Mesothelial cell of epicardium (in vitro differentiated cells): ENCODE measurements at places on chromosomes 2 and 18. TPM values are rescaled to one million over a fixed set of nuclear protein-coding genes. Genes with fewer than 3 reads are reported as not detected.

DNA sequence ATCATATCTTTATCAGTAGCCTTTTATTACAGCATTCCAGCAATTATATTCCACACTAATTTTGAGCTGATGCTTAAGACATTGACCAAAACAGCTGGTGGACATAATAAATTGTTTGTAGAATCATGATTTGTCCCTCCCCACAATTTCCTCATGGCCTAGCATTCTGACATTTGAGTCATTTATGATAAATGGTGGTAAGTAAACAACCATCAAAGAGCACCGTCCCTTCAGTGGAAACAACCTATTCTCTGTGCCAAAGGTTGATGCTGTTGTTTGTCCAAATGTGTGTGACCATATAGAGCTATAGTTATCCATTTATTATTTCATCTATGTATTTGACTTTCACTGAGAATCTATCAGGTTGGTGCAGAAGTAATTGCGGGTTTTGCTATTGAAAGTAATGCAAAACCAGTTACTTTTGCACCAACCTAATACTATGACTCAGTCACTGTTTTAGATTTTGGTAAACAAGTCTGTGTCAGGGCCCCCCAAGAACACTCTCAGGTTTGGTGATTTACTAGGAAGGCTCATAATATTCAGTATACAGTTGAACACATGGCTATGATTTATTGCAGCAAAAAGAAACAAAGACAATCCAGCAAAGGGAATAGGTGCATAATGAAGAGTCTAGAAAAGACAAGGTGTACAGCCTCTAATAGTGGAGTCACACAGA is 608.7 kb upstream of the REG3G start:
- H3K36me3 ChIP-seq, result no peaks in the 10 kb centered on the region
- H3K27me3 ChIP-seq, result no peaks in the 10 kb centered on the region
- no peak for DNase-seq
- H3K27ac ChIP-seq, result peak overlapping the region; percentile 90

GRCh38 chr2:33083699-33084387 is 137.1 kb downstream of the LTBP1 start:
- H3K36me3 ChIP-seq, result peaks cover 5% of the 10 kb centered on the region
- no peaks in the 10 kb centered on the region for H3K27me3 ChIP-seq
- H3K4me3 ChIP-seq, result no peak overlapping the region
- DNase-seq, result no peak

DNA sequence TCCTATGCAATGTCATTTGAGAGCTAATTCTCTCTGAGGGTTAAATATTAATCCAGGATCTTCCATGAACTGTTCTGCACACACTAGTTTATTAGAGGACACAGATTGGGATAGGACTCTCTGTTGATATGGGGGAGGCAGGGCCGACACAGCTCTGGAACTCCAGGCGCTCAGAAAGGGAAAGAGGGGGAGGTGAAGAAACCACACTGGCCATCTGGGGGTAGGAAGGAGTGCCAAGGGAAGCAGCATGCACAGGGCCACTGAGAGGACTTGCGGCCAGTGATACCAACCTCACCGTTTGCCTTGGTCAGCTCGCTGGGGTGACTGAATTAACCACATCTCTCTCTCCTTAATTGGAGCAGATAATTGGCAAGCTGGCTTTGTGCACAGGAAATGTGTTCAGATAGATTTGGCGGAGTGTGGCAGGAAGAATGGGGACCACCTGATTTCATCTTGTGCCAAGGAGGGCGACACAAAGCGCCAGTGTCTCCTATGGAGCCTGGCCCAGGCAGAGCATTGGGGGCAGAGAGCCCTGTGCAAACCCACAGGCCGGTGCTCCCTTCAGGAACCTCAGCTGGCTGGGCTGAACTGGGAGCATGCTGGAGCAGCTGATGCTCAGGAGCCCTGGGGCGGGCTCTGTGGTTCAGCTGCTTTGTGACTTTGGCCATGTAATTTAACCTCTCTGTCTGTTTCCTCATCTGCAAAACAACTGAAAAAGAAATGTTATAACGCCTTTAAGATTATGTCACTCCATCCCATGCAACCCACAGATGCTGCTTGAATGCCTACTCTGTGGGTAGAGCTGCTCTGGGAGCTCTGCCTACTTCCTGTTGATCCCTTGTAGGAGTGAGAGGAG is 114.7 kb upstream of the STON1 start:
- H3K27ac ChIP-seq, result no peak overlapping the region
- DNase-seq, result no peak
- no peaks in the 10 kb centered on the region for H3K36me3 ChIP-seq
- H3K4me3 ChIP-seq, result no peak overlapping the region
- H3K4me1 ChIP-seq, result peaks cover 2% of the 10 kb centered on the region
- no peaks in the 10 kb centered on the region for H3K27me3 ChIP-seq

MYO5B gene
- 15.1 to 15.6 TPM (median 15.1 TPM) in 3 replicates for total RNA-seq

ASB18 gene
- total RNA-seq, result not detected in 3 replicates

- no peak overlapping the region for H3K27ac ChIP-seq
- no peak for DNase-seq
- no peaks in the 10 kb centered on the region for H3K4me1 ChIP-seq
Measured at GRCh38 chr2:2640818-2641217, 309.7 kb upstream of the MYT1L start.

- H3K27me3 ChIP-seq, result peaks cover 4% of the 10 kb centered on the region
- no peak for DNase-seq
- H3K4me1 ChIP-seq, result peaks cover 6% of the 10 kb centered on the region
- no peak overlapping the region for H3K4me3 ChIP-seq
- no peak overlapping the region for H3K27ac ChIP-seq
- peaks cover 9% of the 10 kb centered on the region for H3K36me3 ChIP-seq
Measured at GRCh38 chr18:45806226-45806625, 19.2 kb upstream of the SIGLEC15 start.

DNA sequence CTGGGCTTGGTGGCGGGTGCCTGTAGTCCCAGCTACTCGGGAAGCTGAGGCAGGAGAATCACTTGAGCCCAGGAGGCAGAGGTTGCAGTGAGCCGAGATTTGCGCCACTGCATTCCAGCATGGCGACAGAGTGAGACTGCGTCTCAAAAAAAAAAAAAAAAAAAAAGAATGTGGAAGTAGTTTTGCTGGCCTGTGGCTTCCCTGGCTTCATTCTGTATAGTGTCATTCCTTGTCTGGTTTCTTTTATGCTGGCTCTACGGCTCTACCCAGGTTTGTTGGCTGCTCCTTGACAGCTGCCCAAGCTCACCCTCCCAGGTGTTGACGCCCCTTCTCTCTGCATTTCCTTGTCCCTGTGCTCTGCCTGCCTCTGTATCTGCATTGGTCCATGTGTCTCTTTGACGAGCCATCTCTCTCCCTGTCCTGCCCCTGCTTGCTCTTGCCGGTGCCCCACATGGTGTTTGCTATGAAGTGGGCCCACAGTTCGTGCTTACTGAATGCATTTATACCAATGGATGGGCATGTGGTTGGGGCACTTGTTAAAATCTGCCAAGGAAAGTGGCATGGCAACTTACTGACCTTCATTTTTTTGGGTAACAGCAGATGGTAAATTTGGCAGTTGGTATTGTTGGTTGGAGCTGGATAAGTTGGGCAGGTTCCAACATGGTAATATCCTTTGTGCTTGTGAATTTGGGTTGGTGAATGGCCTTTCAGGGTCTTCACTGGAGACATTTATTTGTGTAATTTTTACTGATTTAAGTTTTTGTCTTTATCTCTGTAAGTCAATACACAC is 113.9 kb downstream of the MAP4K4 start:
- no peak for DNase-seq
- no peak overlapping the region for H3K27ac ChIP-seq
- H3K4me3 ChIP-seq, result no peak overlapping the region

SOWAHC gene
- total RNA-seq, result 15.9 to 16.8 TPM (median 16.0 TPM) in 3 replicates

IL1A gene
- 3.9 to 4.8 TPM (median 4.4 TPM) in 3 replicates for total RNA-seq
